ENCODE measurements at places on chromosomes 12 and 14.

GRCh38 chr12:6771091-6771495, 1.2 kb upstream of the LAG3 start:
- no peak for DNase-seq

DNA sequence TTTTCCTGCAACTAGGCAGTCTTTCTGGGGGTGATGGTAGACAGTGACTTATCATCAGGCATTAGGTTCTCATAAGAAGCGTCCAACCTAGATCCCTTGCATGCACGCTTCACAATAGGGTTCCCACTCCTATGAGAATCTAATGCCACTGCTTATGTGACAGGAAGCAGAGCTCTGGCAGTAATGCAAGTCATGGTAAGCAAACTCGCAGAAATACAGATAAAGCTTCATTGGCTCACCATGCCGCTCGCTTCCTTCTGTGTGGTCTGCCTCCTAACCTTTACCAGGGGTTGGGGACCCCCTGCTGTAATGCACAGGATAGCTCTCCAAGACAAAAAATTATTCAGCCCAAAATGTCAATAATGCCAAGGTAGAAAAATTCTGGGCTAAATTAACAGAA, 864.2 kb downstream of the TRHDE start:
- no peak for DNase-seq

GRCh38 chr12:114691763-114692185, 7.8 kb upstream of the TBX3 start:
- DNase-seq = no peak

DNA sequence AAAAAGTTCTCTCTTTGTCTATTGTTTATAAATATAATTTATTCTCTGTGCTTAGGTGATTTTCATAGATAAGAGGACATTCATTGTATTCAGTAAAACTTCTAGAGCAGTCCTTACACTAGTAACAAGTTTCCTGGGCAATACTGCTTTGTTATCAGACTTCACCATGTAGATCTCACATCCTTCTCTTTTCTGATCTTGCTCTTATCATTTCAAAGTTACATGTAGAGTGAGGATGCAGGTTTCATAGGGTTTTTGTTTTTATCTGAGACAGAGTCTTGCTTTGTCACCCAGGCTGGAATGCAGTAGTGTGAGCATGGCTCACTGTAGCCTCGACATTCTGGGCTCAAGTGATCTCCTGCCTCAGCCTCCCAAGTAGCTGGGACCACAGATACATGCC, 789.5 kb downstream of the DIO2 start:
- DNase-seq = no peak

GRCh38 chr12:65885312-65885711, 61.0 kb downstream of the HMGA2 start:
- no peak for DNase-seq

GRCh38 chr12:607541-608001, 55.7 kb downstream of the NINJ2 start:
- no peak for DNase-seq

- DNase-seq = no peak
These were observed at the start of gene GLT1D1 for GRCh38 chr12:128852885-128853599. Gene GLT1D1 (plus strand): TSS chr12:128853478. CDS start chr12:128853582, 104 bp downstream.

- no peak for DNase-seq
These were observed 926 bp upstream of the CMKLR1 start for GRCh38 chr12:108340037-108340436.

DNA sequence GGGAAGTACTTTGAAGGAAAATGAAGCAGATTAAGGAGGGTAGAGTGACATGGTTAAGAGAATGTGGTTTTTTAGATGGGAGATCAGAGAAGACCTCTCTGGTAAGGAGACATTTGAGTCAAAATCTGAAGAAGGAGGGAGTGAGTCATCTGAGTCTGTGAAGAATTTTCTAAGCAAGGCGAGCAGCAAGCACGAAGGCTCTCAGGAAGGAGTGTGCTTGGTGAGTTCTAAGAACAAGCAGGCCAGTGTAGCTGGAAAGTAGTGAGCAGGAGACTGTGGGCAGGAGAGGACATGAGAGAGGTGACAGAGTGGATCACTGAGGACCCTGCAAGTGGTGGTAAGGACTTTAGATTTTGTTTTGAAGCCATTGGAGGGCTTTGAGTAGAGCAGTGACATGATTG, 76.3 kb upstream of the FUT8 start:
- DNase-seq = no peak

DNA sequence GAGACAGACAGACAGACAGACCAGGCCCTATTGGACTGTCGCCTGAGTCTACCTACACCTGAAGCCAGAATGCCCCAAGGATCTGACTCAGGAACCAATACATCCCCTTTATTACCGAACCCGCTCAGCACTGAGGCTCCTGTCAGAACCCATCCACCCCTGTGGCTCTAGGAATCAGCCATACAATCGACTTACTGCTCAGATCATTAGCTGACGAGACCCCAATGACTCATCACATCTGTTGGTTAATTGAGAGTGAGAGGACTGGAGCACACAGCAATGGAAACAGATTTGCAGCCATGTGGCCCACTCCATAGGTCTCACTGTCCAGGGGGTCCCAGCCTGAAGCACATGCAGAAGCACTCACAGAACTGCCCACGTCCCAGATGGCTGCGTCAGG, 15.2 kb downstream of the ITPK1 start:
- DNase-seq = no peak

- no peak for DNase-seq
These were observed 564 bp upstream of the THTPA start for GRCh38 chr14:23555533-23555881.

GRCh38 chr14:61941421-61942150, 179.4 kb downstream of the SNAPC1 start:
- DNase-seq = no peak

GRCh38 chr12:1922985-1923384, 4.5 kb upstream of the CACNA2D4 start:
- no peak for DNase-seq

- no peak for DNase-seq
These were observed 956 bp downstream of the GNPTAB start for GRCh38 chr12:101829639-101830366.

DNA sequence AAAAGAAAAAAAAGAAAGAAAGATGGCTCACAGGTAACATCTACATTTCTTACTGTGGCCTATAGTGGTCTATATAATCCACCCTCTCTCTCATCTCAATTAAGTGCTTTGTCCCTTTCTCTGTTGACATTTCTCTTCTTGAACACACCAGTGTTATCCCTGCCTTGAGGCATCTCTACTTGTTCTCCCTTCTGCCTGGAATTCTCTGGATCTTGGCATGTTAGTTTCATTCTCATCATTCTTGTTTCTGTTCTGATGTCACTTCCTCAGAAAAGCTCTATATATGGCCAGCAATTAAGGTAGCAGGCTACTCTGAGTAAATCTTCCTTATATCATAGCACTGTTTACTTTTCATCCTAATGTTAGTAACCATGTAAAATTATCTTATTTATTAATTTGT, 155.7 kb upstream of the PDZRN4 start:
- DNase-seq = no peak

GRCh38 chr14:94089479-94089878, 8.4 kb downstream of the IFI27L1 start:
- no peak for DNase-seq

- DNase-seq = no peak
These were observed 53.4 kb upstream of the DIO2 start for GRCh38 chr14:80264702-80265101.

DNA sequence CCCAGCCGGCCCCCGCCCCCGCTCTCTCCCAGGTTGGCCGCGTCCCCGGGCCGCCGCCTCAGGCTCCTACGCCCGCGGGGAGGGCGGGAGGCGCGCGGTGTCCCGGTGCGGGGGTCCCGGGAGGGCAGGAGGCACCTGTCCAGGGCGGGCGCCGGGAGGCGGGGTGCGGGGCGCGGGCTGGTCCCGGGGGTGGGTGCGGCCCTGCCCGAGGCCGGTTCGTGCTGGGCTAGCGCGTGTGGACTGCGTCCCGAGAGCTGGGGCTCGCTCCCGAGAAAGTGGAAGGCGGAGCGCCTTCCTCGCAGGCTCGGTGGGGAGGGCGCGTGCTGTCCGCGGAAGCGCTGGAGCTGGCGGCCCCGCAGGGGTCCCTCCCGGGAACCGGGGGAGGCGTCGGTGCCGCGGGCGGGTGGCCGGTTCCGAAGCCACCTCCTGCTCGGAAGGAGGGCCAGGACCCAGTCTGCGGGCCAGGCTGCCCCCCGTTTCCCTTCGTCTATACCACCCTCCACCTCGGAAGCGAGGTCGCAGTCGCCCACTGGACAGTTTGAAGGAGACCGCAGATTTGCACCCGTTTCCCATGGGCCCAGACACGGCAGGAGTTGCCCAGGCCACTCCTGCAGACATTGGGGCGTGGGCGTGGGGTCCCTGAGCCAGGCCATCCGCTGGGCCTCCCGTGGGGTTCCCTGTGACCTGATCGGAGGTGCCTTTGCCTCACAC, 636 bp downstream of the ZFYVE21 start:
- no peak for DNase-seq

DNA sequence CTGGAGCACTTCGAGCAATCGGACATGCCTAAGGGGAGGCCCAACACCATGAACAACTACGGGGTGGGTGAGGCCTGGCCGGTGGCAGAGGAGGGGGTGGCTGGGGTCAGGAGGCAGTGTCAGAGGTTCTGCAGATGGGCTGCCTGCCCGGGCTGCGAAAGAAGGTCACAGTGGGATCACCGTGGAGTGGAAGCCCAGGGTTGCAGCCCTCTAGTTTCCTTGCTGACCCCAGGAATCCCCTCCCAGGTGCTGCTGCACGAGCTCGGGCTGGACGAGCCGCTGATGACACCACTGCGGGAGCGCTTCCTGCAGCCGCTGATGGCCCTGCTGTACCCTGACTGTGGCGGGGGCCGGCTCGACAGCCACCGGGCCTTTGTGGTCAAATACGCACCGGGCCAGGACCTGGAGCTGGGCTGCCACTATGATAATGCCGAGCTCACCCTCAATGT, 1.9 kb upstream of the ARL6IP4 start:
- DNase-seq = no peak

Data from D721Med (cell line).